ENCODE measurements at places on chromosomes 3 and 15.

DNA sequence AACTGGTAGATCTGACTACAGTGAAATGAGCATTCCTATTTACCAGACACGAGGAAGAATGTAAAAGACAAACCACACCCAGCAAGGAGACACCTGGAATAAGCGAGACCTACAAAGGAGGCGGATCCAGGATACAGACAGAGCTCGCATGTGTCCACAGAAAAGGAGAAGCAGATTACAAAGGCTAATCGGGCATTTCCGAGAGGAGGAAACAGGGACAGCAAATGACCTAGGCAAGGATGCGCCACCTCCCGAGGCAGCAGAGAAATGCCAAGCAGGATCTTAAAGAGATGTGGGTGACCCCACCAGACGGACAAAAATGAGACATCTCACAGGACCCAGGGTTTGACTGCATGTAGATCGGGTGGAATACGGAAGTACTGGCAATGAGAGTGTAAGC is 63.2 kb upstream of the IQSEC1 start:
- no peak for DNase-seq

GRCh38 chr15:25501828-25502446 is 63.1 kb upstream of the UBE3A start:
- peak; percentile 35 for DNase-seq

DNA sequence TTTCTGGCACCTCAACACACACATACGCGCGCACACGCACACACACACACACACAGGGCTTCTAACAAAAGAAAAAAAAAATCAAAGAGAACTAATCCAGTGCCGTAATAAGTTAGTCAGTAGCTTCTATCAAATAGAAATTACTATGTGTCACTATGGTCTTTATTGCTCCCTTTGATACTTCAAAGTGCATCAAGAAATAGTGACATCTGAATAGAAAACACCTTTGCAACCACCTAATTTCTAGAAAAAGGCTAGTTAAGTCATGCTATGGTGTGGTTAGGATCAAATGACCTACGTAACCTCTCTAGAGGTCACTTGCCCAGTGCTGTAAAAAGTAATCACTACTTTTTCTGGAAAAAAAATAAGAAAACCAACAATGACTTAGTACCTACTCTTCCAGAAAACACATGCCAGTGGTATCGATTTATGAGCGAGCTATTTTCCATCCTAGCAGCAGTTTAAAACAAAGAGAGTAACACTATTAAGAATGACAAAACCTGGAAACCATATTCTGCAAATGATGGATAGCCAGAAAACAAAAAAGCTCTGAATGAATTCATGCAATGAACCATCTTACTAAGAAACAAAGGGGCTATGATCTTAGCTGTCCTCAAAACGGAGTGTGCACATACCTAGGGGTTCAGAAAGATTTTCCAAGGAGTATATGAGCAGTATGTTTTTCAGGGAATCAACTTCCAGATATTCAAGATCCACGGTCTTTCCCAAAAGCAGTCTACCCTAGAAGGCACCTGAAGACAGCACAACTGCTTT is 6.8 kb downstream of the AVEN start:
- DNase-seq, result no peak

DNA sequence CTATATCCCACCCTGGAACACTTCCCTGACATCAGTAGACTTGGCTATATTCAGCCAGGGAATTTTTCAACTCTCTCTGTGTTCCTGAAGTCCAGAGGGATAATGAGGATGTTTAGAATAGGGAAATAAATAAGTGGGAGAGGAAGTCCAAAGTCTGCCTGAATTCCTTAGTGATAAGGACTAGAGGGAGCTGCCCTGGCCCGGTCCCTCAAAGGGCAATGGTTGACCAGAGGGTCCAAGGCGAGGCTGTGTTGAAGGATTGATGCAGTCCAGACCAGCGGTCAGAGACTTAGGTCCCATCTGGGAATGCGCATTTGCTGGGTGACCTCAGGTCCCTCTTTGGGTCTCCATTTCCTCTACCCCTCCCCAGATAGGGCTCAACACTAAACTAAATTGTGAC is 7.9 kb downstream of the VIPR1 start:
- DNase-seq, result no peak

DNA sequence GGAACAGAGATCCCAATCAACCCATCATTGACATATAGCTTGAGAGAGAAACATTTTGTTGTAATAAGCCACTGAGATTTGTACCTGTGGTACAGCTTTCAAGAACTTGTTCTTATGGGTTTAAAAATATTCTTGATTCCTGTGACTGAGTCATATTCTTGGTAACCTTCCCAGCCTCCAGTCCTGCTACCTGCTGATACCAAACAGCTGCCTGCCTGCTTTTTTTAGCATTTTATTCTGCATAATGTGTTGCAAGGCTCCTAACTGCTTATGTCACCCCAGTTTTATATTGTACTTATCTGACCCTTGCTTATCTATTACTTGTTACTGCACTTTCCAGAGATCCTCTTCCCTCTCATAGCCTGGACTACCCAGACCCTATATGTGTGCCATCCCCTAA is 349.3 kb upstream of the SOX2 start:
- no peak for DNase-seq

- no peak for DNase-seq
Observed at GRCh38 chr3:180325958-180326357, 276.0 kb upstream of the TTC14 start.

DNA sequence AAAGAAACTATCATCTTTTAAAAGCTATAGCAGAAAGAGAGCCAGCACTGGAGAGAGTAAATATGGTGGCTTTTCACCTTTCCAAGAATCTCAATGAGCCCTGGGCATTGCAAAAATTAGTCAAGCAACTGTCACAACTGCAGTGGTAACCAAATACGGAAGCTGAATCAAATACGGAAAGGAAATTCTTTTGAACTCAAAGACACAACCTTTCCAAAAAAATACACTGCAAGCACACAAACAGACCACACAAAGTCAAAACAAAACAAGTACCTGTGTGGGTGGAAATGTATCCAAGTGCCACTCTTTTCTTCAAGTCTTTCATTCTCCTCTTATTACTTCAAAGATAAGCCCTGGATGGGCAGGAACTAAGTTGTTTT is 17.6 kb downstream of the VGLL4 start:
- no peak for DNase-seq

- DNase-seq, result no peak
Observed at GRCh38 chr3:46670000-46670890, 23.2 kb downstream of the ALS2CL start.

GRCh38 chr15:74830868-74831267 is 4.4 kb downstream of the CPLX3 start:
- peak; percentile 27 for DNase-seq

GRCh38 chr3:101536266-101536665 is 23.3 kb upstream of the SENP7 start:
- DNase-seq, result no peak

DNA sequence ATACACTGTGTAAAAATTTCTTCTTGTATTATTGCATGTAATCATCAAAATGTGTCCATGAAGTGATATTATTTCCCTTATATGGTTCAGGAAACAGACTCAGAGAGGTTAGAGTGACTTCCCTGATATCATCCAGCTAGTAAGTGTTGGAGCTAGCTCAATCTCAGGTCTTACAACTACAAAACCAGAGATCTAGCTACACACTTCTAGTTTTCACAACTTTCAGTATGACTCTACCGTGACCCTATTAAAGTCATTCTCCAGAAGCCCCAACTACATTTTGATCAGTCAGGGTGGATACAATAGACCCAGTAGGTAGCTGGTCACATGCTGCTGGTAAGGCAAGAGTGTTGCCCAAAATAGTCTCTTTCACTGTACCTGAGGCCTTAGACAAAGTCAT is 165.3 kb downstream of the GOLIM4 start:
- DNase-seq, result no peak

GRCh38 chr3:153572654-153573053 is 410.6 kb downstream of the RAP2B start:
- DNase-seq, result no peak

GRCh38 chr3:179227349-179227748 is 23.6 kb downstream of the KCNMB3 start:
- no peak for DNase-seq

GRCh38 chr3:11481556-11481955 is 162.2 kb downstream of the VGLL4 start:
- DNase-seq, result no peak

DNA sequence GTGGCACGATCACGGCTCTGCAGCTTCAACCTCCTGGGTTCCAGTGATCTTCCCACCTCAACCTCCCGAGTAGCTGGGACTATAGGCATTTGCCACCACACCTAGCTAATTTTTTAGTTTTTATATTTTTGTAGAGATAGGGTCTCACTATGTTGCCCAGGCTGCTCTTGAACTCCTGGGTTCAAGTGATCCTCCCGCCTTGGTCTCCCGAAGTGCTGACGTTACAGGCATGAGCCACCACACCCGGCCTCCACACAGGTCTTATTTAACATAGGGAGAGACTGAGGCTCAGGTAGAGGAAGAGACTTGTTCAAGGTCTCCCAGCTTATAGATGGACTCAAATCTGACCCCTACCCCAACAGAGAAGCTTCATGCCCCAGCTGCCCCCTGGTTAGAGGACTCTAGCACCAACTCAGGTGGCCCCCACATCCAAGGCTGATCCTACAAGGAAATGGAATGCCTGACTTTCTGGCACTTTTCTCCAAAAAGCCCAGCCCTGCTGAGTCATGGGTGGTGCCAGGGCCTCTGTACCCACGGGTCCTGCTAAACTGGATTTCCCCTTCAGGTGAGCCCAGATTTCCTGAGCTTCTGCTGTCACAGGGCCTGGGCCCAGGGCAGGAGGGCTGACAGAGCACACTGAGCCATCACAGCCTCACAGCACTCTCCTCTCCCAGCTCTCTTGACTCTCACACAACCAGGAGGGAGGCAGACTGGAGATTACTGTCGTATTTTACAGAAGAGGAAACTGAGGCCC is 5.6 kb downstream of the TMEM40 start:
- DNase-seq, result no peak

- DNase-seq, result no peak
Observed at GRCh38 chr3:149356044-149356592, 21.3 kb downstream of the TM4SF1 start.

GRCh38 chr15:34721802-34722438 is 32.9 kb downstream of the GJD2 start:
- peak; percentile 92 for DNase-seq

DNA sequence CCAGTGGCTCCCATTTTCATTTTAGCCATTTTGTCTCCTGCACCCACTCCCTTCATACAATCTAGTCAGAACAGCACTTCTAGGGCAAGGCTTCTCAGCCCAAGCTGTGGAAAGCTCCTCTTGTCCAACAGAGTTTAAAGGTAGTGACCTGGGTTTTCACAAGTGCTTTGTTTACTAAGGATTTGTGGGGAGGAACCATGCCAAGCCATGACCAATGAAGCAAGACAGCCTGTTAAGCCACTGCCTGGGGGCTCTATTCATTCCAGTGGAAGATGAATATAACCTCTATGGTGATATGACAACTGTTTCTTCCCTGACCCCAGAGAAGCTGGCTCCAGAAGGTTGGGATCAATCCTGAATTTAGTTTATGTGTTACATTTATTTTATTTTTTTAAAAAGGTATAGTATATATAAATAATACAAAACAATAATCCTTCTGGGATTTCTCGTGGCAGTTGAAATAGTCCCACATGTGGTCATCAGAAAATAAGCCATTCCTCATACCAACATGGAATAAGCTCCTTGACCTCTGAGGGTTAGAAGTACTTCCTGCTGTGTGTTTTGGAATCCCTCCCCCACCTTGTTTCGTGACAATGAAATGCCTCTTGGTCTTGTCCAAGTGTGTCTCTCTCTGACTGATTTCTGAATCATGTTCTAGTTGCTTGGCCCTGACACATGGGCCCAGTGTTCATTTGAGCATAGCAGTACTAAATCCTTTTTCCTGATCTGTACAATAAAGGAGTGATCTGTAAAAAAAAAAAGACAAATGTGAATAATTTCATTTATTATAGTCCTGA is 13.3 kb upstream of the THUMPD3 start:
- DNase-seq, result peak; percentile 88

- DNase-seq, result peak; percentile 78
Observed at GRCh38 chr3:99646107-99646435, 7.7 kb downstream of the COL8A1 start.

- DNase-seq, result no peak
Observed at GRCh38 chr3:34782871-34783270, 856.5 kb upstream of the ARPP21 start.

GRCh38 chr3:127120851-127121647 is 71.9 kb upstream of the PRR23E start:
- DNase-seq, result no peak

DNA sequence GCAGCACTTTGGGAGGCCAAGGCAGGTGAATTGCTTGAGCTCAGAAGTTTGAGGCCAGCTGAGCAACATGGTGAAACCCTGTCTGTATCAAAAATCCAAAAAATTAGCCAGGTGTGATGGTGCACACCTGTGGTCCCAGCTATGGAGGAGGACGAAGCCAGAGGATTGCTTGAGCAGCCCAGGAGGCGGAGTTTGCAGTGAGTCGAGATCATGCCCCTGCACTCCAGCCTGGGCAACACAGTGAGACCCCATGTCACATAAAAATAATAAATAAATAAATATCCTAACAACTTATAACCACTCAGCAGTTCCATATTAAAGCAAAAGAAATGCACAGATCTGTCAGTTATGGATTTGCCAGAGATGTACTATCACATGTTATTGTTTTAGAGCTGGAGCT is 62.6 kb downstream of the LMLN start:
- DNase-seq, result no peak

DNA sequence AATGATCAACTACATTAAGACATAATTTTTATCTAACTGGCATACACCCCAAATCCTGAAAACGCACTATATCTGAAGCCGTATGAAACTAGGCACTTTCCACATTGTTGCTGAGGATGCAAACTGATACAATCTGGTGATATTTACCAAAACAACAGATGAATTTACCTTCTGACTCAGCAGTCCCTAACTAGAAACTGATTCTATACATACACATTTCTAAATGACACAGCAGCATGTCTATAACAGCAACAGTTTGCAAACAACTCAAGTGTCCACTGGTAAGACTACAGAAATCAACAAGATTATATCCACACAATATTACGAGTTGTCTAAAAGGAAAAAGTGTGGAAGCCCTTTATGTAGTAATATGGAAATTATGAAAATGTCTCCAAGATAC is 22.9 kb downstream of the SECISBP2L start:
- no peak for DNase-seq

GRCh38 chr15:88490036-88490435 is 22.5 kb downstream of the MRPS11 start:
- DNase-seq, result no peak

GRCh38 chr3:196985954-196986885 is 17.6 kb upstream of the PIGZ start:
- no peak for DNase-seq

GRCh38 chr3:193095366-193095765 is 145.7 kb upstream of the PLAAT1 start:
- DNase-seq, result no peak
